ENCODE measurements at places on chromosomes 16 and 17.
A peak's percentile ranks its signal among the peaks of the same experiment; 100 is the strongest.

DNA sequence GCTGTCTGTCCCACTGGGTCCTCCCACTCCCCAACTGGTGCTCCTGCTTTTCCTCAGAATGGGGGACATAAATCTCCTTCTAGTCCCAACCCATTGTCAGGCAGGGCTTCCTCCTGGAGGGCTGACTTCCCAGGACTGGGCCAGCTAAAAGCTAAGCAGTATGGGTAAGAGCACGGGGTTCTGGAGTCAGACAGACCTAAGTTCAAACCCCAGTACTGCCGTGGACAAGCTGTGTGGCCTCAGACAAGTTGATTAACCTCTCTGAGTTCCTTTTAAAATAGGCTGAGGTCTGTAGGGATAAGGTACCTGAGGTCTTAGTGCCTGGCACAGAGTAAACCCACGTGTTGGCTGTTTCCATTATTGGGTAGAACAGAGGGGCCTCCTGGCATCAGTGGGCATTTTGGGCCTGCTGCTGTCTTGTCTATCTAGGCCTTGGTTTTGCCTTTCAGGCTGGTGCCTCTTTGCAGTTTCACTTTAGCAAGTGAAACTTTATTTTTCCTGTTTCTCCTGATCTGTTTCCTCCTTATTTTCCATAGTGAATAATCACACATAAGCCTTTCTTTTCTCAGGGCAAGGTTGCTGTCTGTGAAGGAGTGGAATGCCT, 114.6 kb downstream of the PRKCB start:
- DNase-seq: no peak

- no peak for DNase-seq
Measured at GRCh38 chr17:11816409-11816808, 180.9 kb downstream of the ZNF18 start.

DNA sequence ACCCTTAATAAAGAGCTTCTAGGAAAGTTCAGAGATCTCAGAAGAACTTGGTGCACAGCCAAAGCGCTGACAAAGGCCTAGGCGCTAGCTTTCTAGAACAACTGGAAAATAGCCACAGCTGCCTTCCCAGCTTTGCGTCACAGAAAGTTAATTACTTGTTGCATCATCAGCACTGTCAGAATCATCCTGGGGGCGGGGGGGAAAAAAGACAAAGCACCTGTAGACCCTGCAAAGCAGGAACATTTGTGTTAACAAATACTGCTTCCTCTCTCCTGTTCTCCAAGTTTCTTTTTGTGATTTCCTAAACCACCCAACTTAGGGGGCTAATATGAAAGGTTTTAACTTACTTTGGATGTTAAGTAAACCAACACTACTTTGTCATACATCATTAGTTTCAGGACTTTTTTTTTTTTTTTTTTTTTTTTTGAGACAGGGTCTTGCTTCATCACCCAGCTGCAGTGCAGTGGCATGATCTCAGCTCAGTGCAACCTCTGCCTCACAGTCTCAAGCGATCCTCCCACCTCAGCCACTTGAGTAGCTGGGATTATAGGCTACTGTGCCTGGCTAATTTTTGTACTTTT, 4.8 kb upstream of the AARSD1 start:
- peak; percentile 47 for DNase-seq

DNA sequence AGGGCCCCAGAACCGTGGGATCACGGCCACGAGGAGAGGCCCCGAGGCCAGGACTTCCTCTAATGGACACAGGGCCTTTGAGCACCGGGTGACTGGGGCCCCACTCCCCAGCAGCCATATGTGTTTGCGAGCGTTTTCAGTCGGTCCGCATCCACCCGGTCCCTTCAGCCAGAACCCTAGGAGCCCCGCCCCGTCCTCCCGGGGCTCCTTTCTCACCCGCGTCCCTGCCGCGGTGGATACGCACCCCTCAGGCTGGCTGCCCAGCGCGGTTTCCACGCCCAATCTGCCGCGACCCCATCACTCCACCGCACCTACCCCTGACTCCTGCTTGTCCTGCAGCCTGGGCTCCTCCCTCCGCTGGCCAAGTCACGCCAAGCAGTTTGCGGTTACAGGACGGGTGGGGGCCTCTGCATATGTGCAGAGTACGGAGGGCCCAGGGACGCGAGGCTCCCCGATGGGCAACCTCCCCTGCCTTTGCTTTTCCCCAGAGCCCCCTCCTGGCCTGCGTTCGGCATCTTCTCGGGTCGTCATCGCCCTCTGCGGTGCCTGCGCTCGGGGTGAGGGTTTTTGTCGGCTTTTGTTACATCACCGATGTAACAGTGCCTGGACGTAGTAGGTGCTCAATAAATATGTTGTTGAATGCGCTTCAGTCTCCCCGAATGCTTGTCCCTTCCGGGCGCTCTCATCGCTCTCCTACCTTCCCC, 1.0 kb upstream of the TTYH2 start:
- peak; percentile 31 for DNase-seq

DNA sequence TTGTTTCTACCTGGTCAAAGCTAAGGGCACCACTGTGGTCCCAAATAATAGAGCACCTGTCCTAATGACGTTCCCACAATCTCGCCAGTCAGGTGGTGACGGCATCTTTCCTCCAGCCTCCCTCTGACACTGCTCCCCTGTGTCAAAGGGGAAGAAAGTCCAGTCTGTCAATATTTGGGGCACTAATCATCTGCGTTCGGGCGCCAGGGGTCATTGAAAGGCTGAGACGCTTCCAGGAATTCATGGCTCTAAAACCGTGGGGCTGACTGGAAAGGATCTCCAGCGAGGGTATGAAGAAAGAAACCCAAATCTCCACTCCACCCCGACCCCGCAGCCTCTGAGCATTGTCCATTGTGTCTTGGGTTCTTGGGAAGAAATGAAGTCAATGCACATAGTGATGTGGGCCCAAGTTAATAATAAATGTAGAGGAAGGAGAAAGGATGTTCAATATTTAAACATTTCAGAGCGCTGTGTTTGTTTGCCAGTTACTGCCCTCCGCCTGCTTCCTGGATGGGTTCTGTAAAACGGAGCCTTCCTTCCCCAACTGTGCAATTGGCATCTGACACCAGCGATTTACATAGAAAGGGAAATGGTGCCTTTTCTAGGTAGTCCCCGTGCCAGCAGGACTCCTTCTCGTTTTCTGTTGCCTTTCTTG, 103.2 kb downstream of the SOCS1 start:
- DNase-seq: no peak

DNA sequence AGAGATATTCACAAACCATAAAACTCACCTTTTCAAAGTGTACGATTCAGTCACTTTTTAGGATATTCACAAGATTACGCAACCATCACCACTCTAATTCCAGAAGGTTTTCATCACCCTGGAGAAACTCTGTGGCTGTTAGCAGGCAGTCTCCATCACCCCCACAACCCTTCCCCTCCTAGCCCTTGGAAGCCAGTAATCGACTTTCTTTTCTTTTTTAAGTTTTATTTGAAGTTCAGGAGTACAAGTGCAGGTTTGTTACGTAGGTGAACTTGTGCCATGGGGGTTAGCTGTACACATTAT, 363.5 kb downstream of the CPPED1 start:
- DNase-seq: peak; percentile 26

GRCh38 chr17:45098869-45099616, 33.3 kb downstream of the PLCD3 start:
- DNase-seq: peak; percentile 84

DNA sequence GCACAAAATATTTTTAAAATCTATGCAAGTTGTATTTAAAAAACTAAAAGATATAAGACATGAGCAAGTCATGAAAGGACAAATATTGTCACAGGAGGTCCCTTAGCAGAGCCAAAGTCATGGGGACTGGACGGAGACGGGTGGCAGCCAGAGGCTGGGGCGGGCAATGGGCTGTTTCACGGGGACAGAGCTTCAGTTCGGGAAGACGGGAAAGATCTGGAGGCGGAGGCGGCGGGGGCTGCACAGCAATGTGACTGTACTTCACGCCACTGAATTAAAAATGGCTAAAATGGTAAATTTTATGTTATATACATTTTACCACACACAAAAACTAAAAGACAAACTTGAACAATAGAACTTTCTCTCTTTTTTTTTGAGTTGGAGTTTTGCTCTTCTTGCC, 60.0 kb upstream of the METRNL start:
- no peak for DNase-seq

- DNase-seq: no peak
Measured at GRCh38 chr17:21330436-21331160, 45.6 kb upstream of the KCNJ12 start.

- DNase-seq: no peak
Measured at GRCh38 chr17:4592240-4593005, 8.1 kb downstream of the SMTNL2 start.

GRCh38 chr16:827513-827912, 27.0 kb upstream of the GNG13 start:
- no peak for DNase-seq

DNA sequence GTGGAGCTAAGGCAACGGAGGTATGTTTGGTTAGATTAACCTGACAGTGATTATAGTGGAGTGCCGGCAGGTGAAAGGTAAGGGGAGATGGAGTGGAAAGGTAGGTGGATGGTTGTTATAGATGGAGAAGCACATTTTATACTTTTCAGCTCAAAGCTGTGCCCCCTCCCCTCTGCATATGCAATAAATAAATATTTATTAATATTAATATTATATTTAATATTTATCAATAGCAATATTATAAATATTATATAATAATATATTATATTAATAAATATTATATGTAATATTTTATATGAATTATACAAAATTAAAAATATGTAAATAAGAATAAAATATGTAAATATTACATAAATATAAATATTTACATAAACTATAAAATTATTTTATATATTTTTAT, 70.0 kb downstream of the WSCD1 start:
- DNase-seq: no peak

DNA sequence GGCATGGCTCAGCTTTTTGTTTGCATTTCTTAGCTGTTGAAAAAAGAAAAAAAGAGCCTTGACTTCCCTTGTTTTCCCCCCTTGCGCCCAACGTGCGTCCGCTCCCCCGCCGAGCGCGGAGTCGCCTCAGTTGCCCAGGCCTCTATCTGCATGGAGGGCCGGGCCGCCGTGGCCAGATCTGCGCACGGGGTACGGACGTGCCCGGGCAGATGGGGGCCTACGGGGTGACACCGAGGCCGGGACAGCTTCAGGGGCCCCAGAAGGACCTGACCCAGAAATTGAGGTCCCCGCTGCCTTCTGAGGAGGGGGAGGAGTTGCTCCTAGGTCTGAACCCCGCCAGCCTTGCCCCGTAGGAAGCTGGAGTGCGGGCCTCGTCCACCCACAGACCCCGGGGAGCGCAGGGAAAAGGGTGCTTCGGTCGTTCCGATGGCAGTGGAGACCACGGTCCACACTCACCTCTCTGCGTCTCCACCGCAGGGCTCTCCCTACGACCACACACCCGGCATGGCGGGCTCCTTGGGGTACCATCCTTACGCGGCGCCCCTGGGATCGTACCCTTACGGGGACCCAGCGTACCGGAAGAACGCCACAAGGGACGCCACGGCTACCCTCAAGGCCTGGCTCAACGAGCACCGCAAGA, 1.5 kb downstream of the IRX5 start:
- no peak for DNase-seq

- DNase-seq: no peak
Measured at GRCh38 chr17:15480204-15480603, 12.8 kb upstream of the CDRT4 start.

DNA sequence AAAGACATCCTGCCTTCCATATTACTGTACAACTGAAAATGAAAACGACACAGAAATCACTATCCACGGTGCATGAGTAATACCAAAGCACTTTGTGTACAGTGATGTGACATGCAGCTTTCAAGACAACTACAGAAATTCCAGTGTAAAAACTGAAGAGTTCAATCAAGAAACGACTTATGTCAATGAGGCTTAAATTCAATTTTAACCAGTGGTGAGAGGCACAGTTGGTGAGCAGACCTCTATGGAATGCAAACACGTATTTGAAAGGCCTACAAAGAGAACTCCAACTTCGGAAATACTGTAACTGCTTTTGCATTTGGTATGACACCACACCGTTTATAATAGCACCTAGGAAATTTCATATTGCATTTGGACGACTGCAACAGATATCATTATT, 87.6 kb downstream of the USP31 start:
- DNase-seq: peak; percentile 30

GRCh38 chr17:48624544-48625494, 1.3 kb downstream of the HOXB9 start:
- peak; percentile 68 for DNase-seq

DNA sequence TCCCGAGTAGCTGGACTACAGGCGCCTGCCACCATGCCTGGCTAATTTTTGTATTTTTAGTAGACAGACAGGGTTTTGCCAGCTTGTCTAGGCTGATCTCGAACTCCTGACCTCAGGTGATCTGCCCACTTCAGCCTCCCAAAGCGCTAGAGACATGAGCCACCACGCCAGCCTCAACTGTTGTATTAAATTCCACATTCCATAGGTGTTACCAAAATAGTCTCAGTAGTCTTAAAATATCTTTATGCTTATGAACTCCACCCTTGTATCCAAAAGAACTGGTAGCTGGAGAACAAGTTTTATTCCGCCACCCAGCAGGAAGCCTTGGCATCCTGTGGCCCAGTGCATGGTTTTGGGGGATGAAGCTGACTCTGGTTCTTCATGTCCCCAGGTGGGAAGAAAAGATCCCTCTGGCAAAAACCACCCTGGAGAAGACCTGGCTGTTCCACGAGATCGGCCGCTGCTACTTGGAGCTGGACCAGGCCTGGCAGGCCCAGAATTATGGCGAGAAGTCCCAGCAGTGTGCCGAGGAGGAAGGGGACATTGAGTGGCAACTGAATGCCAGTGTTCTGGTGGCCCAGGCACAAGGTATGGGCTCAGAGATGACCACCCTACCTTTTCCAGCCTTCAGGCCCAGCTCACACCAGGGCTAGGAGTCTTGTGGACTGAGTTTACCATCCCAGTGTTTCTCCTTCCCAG, 17.7 kb upstream of the CNP start:
- DNase-seq: no peak

DNA sequence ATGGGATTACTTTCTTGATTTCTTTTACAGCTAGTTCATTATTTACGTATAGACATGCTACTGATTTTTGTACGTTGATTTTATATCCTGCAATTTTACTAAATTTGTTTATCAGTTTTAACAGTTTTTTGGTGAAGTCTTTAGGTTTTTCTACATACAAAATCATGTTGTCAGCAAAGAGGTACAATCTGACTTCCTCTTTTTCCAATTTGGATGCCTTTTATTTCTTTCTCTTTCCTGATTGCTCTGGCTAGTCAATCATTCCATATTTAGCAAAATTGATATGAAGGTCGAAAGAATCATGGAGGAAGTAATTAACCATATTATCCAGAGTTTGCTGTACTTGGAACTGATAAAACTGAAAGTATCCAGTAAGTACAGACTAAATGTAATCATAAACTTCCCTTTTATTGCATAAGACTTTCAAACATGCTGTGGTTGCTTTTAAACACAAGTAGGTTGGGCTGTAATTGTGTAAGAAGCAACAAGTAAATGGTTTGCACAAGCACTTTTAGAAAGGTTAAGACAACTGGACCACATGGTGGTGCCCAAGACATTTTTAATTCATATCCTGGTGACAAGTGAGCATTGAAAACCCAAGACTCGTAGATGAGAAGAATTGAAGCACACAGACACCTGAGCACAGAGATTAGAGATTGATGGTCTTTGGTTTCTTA, 8.4 kb downstream of the GDE1 start:
- no peak for DNase-seq

GRCh38 chr17:75516619-75517296, 430 bp downstream of the TSEN54 start:
- peak; percentile 72 for DNase-seq

- no peak for DNase-seq
Measured at GRCh38 chr16:5584109-5584508, 486.5 kb upstream of the EEF2KMT start.

GRCh38 chr16:84096447-84097005, 20.2 kb downstream of the MBTPS1 start:
- no peak for DNase-seq
